ENCODE measurements at places on chromosomes 2 and 18.

- no peak for DNase-seq
Observed at GRCh38 chr2:127953849-127954248, 68.1 kb upstream of the AMMECR1L start.

- no peak for DNase-seq
Observed at GRCh38 chr2:173037245-173038120, 38.2 kb upstream of the MAP3K20 start.

DNA sequence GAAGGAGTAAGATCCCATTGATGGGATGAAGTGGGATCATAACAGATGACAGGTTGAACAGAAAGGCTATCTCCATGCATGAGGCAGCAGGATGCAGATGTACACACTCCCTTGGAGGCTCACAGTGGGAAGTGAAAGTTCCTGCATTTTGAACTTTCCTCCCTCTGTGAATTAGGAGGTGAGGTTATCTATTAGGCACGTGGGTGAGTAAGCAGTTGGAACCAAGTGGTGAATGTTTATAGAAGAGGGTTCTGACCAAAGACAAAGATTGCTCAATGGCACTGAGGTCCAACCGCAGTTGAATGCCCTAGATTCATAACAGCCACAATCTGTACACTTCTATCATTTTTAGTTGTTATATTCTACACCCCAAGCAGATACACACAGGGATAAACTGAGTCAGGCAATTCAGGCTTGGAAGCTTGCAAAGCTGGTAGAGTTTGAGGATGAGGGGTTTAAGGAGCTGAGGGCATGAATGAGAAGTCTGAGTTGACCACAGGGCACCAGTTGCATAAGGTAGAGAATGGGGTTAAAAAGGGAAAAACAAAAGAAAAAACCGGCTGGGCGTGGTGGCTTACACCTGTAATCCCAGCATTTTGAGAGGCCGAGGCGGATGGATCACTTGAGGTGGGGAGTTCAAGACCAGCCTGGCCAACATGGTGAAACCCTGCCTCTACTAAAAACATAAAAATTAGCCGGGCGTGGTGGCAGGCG is 7.1 kb upstream of the KCMF1 start:
- DNase-seq = no peak

- no peak for DNase-seq
Observed at GRCh38 chr2:38485734-38486133, 108.7 kb upstream of the ATL2 start.

GRCh38 chr2:143632751-143633374 is 503.6 kb downstream of the ARHGAP15 start:
- no peak for DNase-seq

DNA sequence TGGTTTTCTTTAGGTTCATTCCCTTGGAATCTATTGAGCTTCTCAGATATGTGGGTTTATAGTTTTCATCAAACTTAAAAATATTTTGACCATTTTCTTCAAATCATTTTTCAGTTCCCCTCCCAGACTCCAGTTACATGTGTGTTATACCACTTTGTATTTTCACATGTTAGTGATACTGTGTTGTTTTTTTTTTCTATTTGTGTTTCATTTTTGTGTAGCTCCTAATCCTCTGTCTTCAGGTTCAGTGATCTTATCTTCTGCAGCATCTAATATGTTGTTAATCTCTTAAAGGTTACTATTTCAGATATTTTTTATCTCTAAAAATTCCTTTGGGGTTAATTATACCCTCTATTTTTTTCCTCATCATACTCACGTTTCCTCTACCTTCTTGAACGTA is 51.2 kb downstream of the STRADB start:
- no peak for DNase-seq

DNA sequence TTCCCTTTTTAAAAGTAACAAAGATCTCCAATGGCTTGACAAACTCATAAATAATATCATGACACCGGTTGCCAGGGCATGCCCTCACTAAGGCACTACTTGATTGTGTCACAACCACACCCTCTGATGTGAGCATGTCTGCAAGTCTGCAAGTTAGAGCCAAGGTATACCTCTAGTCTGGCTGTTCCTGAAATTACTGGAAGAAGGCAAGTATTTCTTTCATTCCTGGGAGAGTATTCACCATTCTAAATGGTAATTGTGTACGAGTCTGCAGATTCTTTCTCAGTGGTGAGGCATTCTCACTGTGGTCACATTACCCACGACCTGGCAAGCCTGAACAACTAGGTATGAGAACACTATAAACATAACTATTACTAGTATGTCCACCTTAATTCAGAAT is 25.7 kb upstream of the RNU4ATAC start:
- DNase-seq = no peak

- no peak for DNase-seq
Observed at GRCh38 chr2:43265001-43265400, 38.6 kb upstream of the ZFP36L2 start.

DNA sequence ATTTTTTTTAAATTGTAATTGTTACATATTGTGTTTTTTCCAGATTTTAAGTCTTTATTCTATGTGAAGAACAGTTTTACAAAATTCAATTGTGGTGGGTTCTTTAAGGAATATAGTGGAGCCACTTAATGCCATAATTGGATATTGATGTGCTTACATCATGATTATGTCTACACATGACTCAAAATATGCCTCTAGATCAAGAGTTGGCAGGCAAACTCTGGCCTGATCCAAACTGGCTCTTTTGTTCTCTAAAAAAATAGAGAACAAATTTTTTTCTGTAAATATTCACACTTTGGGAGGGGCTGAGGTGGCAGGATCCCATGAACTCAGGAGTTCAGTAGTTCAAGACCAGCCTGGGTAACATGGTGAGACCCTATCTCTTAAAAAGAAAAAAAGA is 8.3 kb downstream of the EHBP1 start:
- DNase-seq = no peak

GRCh38 chr2:38836791-38837190 is 38.9 kb downstream of the DHX57 start:
- no peak for DNase-seq

DNA sequence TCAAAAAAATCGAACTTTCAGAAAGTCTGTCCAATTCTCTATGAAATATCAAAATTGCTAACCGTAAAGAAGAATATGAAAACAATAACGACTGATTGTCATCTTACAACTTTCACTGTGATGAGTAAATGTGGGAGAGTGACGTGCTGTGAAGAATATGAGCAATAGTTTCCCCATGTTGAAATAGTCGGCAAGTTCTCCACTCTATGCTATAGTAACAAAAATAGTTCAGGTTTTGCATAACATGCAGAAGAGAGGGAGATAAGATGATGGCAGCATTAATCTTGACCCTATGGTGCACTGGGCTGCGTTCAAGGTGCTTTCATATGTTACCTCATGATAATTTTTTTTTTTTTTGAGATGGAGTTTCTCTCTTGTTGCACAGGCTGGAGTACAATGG is 196.8 kb upstream of the CYRIA start:
- no peak for DNase-seq

- no peak for DNase-seq
Observed at GRCh38 chr18:79870301-79871025, 72.7 kb downstream of the KCNG2 start.

DNA sequence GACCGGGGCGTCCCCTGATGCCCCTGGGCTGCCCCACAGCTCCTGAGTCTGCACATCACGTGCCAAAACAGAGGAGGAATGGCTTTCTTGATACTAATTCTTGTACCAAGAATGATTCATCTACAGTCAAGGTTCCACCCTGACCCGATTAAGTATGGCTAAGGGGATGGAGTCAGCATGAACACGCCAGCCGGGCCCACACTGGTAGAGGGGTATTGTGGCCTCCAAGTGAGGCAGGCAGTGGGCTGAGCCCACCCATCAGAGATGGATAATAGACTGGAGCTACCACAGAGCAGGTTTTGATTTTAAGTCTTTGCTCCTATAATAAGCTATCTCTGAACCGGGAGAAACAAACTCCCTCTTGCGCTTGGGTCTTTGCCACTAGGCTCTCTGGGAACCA is 17.9 kb upstream of the GNAL start:
- DNase-seq = no peak

DNA sequence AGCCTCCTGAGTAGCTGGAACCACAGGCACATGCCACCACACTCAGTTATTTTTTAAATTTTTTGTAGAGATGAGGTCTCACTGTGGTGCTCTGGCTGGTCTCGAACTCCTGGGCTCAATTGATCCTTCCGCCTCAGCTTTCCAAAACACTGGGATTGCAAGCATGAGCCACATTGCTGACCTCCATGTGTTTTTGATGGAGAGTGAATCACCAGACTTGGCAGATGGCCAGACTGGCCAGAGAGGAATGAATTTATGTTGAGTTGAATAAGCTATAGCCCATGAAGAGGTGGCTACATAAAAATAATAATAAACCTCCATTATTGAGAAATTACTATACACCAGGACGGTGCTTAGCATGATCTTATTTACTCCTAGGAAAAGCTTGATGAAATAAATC is 91.5 kb downstream of the MREG start:
- DNase-seq = no peak

GRCh38 chr2:74205596-74205995 is 7.2 kb downstream of the MTHFD2 start:
- DNase-seq = no peak

DNA sequence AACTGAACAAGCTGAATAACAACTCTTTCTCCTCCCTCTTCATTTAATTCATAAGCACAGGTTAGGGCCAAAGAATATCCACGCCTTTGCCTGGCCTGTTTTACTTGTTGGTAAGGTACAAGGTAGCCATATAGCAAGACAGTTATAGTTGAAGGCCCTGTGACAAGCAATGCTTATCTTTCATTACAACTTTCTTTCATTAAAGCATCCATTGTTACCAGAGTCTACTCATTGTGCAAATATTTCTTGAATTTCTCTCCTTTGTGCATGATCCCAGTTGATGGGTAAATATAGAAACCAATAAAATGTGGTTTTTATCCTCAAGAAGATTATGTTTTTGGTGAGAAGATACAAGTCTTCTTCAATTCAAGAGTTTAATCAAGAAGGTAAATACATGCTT is 140.2 kb downstream of the UBE2E3 start:
- no peak for DNase-seq

DNA sequence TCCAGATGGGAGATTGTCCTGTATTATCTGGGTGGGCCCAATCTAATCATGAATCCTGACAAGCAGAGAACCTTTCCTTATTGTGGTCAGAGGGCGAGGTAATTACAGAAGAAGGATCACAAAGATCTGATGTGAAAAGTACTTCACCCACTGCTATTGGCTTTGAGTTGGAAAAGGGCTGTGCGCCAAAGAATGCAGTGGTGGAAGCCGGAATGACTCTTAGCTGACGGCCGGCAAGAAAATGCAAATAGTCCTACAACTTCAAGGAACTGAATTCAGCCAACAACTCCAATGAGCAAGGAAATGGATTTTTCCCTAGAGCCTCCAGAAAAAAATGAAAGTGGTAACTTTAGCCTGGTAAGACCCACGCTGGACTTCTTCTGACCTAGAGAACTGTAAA is 67.3 kb downstream of the CTNNA2 start:
- DNase-seq = no peak

DNA sequence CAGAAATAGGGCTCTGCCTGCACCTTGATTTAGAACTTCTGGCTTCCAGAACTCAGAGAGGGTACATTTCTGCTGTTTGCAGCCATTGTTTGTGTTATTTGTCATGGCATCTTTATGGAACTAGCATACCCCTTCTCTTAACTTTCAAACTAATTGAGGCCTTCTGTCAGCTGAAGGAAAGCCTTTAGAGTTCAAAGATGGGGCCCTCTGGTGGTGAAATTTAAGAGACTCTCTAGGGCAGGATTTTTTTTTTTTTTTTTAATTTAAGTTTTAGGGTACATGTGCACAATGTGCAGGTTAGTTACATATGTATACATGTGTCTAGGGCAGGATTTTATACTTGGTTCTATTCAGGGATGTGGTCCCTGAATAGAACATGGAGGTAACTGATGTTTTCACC is 260.6 kb upstream of the LINC00305 start:
- no peak for DNase-seq

- no peak for DNase-seq
Observed at GRCh38 chr2:136005462-136006196, 20.2 kb upstream of the DARS1 start.

DNA sequence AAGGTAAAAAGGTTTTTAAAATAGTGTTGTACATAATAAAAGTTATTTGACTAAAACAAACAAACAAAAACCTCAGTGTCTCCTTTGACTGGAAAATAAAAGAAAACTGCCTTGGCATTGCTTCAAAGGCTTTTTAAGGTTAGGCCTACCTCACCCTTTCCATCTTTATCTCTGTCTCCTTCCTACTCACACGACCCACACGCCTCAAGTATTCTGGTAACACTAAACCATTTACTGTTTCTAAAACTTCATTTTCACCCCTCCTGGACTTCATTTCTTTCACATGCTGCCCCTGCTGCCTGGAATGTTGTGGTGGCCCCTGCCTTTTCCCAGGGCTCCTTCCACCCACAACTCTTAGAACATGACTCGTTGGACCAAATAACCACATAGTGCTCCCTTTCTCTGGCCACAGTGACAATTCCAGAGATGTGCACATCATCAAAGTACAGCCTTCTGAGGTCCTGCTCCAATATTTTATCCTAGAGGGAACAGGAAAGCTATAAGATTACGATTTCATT is 54.0 kb downstream of the ERBB4 start:
- no peak for DNase-seq

GRCh38 chr2:151862700-151863099 is 34.5 kb upstream of the ARL5A start:
- no peak for DNase-seq

GRCh38 chr18:62242955-62243354 is 55.9 kb downstream of the RELCH start:
- no peak for DNase-seq
